RWPE2 (cell line): ENCODE measurements at places on chromosomes 7 and 10.

DNA sequence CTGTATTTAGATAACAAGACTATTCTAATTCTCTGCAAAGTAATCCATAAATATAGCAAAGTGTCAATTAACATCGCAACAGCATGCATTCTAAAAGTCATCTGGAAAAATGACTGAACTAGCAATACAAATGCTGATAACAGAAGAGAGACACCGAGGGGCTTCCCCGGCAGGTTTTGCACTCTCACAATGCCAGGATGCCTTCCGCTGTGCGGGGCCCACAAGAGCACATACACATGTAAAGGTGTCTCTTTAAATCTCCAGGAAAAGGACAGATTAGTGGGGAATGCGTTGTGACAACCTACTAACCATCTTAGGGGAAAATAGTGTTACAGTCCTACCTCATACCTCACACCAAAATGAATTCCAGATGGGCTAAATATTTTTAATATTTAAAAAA, 86.9 kb downstream of the CXCL12 start:
- DNase-seq: no peak

DNA sequence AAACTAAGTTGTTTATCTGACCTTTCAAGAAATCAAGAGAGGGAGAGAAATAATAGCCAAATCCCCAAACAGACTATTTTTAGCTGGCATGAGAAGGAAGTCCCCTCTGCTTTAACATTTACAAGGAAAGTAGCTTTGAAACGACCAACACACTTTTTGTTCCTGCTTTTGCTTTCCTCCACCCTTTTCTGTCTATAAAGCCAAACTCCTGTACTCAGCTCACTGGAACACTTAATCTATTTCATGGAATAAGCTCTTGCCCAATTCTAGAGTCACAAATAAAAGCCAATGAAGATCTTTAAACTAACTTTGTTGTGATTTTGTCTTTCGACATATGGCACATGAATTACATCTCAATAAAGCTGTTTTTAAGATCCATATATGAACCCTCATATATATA, 86.8 kb upstream of the CCDC71L start:
- DNase-seq: no peak

GRCh38 chr10:5033061-5033778, 29.6 kb upstream of the AKR1C2 start:
- no peak for DNase-seq

DNA sequence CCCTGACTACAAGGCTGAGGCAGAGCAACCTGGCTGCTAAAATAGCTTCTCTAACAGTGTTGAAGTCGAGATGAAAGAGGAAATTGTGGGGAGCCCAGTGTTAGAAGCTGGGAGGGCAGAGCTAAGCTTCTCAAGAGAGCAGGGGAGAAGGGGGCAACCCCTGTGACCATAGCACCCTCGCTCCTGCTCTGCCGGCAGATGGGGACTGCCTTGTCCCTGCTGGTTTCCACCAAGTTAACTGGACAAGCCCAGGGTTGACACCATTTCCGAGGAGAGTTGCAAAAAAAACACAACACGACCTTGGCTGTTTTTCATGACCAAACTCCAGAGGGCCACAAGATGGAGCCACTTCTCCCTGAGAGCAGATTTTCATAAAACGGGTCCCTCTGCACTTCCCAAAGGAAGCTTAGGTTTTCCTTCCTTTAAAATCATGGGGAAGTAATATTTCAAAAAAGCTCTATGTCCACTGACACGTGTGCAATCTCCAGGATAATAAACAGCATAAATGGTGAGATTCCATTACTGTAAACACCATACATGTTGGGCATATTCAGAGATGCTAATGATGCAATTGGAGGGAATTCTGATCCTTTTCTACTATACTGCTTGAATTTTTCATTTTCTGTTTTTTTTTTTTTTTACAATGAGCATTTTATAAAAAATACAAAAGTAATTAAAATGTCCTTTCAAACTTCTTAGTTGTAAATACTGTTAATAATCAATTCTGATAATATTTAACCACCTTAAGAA, 140.4 kb downstream of the PIP4K2A start:
- no peak for DNase-seq

- no peak for DNase-seq
These were observed 33.5 kb downstream of the ACTA2 start for GRCh38 chr10:88919041-88919440.

- DNase-seq: no peak
These were observed 14.0 kb downstream of the GPR146 start for GRCh38 chr7:1058311-1058710.

DNA sequence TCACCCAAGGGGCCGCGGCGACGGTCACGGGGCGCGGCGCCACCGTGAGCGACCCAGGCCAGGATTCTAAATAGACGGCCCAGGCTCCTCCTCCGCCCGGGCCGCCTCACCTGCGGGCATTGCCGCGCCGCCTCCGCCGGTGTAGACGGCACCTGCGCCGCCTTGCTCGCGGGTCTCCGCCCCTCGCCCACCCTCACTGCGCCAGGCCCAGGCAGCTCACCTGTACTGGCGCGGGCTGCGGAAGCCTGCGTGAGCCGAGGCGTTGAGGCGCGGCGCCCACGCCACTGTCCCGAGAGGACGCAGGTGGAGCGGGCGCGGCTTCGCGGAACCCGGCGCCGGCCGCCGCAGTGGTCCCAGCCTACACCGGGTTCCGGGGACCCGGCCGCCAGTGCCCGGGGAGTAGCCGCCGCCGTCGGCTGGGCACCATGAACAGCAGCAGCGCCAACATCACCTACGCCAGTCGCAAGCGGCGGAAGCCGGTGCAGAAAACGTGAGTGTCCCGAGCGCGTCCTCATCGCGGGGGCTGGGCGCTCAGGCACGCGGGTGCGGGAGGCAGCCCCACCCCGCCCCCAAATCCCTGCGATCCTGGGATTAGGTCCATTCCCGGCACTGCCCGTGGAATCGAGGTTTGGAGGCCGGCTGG, 509 bp downstream of the AHR start:
- peak; percentile 53 for DNase-seq
